Hepatocyte (in vitro differentiated cells): ENCODE measurements at places on chromosomes 7 and 10. TPM values are rescaled to one million over a fixed set of nuclear protein-coding genes. Genes with fewer than 3 reads are reported as not detected.

DNA sequence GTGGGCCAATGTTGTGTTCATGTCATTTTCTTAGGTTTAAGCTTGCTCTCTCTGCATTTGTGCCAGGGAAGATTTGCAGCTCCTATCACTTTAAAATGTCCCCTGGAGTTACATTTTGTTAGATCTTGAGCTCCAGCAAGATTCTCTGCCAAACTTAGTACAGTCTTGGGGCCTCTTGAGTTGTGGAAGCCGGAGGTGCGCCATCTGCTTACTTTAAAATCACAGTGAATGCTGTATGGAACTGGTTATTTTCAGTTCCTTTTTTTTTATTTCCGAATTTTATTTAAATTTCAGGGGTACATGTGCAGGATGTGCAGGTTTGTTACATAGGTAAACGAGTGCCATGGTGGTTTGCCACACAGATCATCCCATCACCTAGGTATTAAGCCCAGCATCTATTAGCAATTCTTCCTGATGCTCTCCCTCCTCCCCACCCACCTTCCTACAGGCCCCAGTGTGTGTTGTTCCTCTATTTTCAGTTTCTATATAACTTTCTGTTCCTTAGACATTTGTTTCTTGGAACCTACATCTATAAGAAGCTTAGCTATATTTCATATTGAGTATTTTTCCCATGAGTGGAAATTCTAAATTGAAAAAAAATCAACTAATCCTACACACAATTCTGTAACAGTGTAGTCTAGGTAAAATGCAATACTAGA is 114.4 kb upstream of the CREB5 start:
- DNase-seq = no peak
- no peaks in the 10 kb centered on the region for H3K27me3 ChIP-seq
- H3K27ac ChIP-seq = no peak overlapping the region
- H3K4me3 ChIP-seq = no peak overlapping the region

Gene FOXP2
- total RNA-seq = 14.7 and 21.1 TPM in 2 replicates

DNA sequence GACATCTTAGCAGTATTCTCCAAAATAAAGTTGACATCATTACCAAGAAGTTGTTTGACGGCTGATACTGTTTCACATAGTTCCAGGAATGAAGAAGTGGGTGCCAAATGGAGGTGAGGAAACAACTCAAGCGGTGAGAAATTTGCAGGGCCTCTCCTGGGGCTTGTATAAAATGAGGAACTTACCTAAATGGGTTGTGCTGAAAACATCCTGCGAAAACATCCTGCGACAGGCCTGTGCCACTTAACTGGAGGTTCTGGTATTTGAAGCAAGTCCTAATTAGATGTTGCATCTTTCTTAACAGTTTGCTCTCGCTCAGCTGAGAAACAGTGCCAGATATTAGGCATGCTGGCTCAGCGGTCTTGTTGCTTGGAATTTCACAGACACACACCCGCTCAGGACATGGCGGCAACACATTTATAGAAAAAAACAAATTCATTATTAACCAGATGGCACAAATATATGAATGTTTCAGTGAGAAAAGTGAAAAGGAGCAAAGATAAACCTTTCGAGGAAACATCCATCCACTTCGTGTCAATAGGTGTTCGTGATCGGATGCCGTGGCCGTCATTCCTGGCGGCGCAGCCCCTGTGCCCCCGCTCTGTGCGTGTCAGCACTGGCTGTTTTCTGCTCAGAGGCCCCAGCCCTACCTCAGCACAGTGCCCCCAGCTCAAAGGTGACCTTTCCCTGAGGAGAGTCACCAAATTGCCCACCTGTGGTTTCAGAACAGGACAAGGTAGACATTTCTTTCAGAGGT is 48.1 kb downstream of the CDC123 start:
- DNase-seq = no peak
- no peaks in the 10 kb centered on the region for H3K4me1 ChIP-seq
- no peaks in the 10 kb centered on the region for H3K27me3 ChIP-seq
- H3K4me3 ChIP-seq = no peak overlapping the region
- no peaks in the 10 kb centered on the region for H3K36me3 ChIP-seq

Gene CHAT
- total RNA-seq = 0.27 TPM in 1 of 2 replicates, not detected in the other

Gene KCNIP2
- total RNA-seq = 0.36 and 0.87 TPM in 2 replicates

Gene PDIA4
- total RNA-seq = 371 and 375 TPM in 2 replicates

GRCh38 chr7:134021836-134022235 is 105.3 kb upstream of the LRGUK start:
- no peaks in the 10 kb centered on the region for H3K36me3 ChIP-seq
- no peaks in the 10 kb centered on the region for H3K4me1 ChIP-seq
- no peak overlapping the region for H3K4me3 ChIP-seq
- DNase-seq = no peak

- H3K4me3 ChIP-seq = no peak overlapping the region
- H3K27me3 ChIP-seq = no peaks in the 10 kb centered on the region
- DNase-seq = no peak
- no peaks in the 10 kb centered on the region for H3K36me3 ChIP-seq
Observed at GRCh38 chr10:132740588-132740987, 45.4 kb downstream of the NKX6-2 start.

- no peak overlapping the region for H3K4me3 ChIP-seq
- H3K36me3 ChIP-seq = no peaks in the 10 kb centered on the region
- H3K4me1 ChIP-seq = no peaks in the 10 kb centered on the region
- H3K27me3 ChIP-seq = no peaks in the 10 kb centered on the region
- DNase-seq = no peak
Observed at GRCh38 chr7:34596887-34597286, 61.1 kb upstream of the NPSR1 start.

GRCh38 chr7:151679881-151680612 is 160.4 kb upstream of the RHEB start:
- H3K27ac ChIP-seq = peak overlapping the region; percentile 55
- H3K4me1 ChIP-seq = no peaks in the 10 kb centered on the region
- no peak for DNase-seq
- H3K4me3 ChIP-seq = no peak overlapping the region
- no peaks in the 10 kb centered on the region for H3K36me3 ChIP-seq
- H3K27me3 ChIP-seq = no peaks in the 10 kb centered on the region

Gene JMJD1C
- total RNA-seq = 165 and 177 TPM in 2 replicates

- H3K27ac ChIP-seq = no peak overlapping the region
- H3K4me3 ChIP-seq = no peak overlapping the region
- H3K36me3 ChIP-seq = no peaks in the 10 kb centered on the region
Observed at GRCh38 chr7:99083068-99083651, 60.7 kb downstream of the SMURF1 start.

DNA sequence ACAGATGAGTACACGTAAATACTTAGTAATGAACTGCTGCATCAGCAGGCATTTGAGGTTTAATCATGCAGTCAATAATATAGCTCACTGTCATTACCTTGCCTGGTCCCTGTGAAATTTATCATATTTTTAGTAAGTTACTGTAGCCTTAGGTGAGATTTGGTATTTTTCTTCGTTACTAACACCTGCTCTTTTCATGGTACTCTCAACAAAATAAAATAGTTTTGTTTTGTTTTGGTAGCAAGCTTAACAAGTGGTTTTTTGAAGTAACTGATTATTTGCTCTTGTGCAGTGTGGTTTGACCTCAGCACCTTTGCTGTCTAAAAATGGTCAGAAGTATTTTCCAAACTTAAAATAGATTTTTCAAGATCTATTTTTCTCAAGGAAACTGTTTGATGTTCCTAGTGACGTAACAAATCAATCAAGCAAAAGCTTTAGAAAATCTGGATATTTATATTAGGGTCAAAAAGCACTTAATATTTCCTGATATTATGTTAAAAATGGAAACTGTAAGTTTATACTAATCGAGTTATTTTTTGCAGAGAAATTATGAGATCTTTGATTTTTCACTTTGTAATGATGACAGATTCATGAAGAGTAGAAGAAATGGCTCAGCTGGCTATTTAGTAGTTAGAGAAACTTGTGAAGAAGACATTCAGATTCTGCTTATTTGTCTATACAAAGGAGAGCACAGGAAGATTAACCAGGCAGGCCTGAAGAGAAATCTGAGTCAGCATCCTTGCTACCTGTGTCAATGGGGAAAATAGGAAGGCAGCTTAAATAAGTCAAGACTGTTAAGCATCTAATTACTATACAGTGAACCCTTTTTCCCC is 21.0 kb upstream of the RPA3 start:
- H3K27ac ChIP-seq = no peak overlapping the region
- H3K27me3 ChIP-seq = no peaks in the 10 kb centered on the region
- H3K4me1 ChIP-seq = no peaks in the 10 kb centered on the region
- H3K4me3 ChIP-seq = no peak overlapping the region
- H3K36me3 ChIP-seq = no peaks in the 10 kb centered on the region

DNA sequence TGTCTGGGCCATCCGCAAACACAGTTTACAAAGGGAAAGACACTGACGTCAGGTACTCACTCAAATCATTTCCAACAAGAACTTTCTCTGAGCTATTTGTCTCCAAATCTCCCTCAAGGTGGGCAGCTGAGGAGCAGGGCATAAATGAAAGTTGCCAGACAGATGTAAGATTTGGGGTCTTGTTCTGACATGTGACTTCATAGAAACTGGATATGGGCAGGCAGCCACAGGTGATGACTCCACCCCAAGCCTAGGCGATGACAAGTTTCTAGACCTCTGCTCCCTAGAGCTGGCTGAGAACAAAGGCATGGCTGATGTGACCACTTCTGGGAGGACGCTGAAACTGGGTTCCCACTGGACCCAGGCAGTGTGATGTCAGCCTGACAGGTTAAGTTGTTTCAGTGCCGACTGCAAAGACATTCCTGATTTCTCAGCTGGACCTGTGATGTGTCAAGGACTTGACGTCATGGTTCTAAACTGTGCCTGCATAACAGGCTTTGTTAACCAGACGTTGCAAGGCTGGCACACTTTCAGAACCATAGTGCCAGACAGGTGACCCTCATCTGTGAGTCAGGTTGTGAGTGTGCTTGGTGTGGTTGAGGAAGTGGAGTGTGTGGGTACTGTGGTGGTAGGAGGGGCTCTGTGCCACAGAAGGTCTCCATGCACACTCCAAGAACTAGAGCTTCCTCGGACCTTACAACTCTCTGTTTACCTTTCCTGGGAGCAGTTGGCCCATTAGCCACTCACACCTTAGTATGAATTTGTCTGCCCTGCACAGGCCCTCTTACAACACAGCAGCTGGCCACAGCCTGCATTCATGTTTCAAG is 39.9 kb upstream of the EBF3 start:
- no peak overlapping the region for H3K4me3 ChIP-seq
- no peak overlapping the region for H3K27ac ChIP-seq
- no peak for DNase-seq
- no peaks in the 10 kb centered on the region for H3K4me1 ChIP-seq
- H3K36me3 ChIP-seq = no peaks in the 10 kb centered on the region

Gene HOXA6
- not detected in 2 replicates for total RNA-seq

DNA sequence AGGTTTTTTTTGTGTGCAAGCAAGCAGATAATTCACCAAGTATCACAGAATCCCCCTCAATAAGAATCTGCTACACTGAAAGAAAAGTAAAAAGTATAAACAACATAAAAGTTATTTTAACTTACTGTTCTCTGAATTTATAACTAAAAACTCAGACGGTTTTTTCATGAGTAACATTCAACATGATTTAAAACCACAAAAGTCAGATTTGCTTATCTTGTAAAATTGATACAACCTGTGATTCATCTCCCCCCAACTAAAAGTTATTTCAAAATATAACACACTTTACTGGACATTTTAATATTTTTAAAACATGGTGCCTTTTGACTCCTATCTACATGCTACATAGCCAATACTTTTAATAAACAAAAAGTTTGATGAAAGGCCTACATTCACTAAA is 32.8 kb downstream of the TSPAN12 start:
- H3K27me3 ChIP-seq = no peaks in the 10 kb centered on the region
- no peak overlapping the region for H3K4me3 ChIP-seq
- no peak for DNase-seq
- H3K36me3 ChIP-seq = no peaks in the 10 kb centered on the region
- H3K27ac ChIP-seq = no peak overlapping the region

DNA sequence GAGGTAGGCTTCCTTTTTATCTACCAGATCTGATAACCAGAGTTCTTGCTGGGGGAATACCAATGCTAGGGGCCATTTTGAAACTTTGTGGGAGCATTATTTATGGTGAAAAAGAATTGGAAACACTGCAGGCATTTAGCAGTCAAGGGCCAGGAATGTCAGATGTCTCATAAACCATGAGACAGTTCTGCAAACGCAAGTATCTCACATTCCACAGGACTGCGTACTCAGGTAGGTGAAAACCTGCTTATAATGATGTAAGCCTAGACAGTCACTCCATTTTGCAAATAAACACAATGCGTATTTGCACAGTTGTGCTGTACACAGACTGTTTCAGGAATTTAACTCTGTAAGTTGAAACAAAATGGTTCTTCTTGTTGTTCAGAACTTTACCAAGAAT is 33.9 kb downstream of the ECHDC3 start:
- H3K4me3 ChIP-seq = no peak overlapping the region
- H3K36me3 ChIP-seq = no peaks in the 10 kb centered on the region
- H3K4me1 ChIP-seq = no peaks in the 10 kb centered on the region
- DNase-seq = peak; percentile 39

DNA sequence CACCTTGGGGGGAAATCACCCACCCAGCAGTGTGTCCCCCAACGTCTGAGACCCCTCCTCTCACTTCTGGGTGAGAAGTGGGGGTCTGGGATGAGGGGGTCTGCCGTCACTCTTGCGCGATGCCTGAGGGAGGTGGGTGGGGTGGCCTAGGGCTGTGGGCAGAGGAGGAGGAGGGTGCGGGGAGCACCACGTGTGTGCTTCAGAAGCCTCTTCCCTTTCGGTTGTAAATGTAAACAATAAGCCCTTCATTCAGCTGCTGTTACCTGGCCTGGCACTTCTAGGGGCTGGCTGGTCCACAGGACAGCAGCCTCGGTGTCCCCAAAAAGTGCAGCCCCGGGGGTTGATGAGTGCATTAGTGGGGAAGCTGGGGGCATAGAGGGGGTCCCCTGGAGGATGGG is 1.3 kb downstream of the CLIP2 start:
- no peaks in the 10 kb centered on the region for H3K36me3 ChIP-seq
- peak overlapping the region; percentile 84 for H3K27ac ChIP-seq
- H3K4me1 ChIP-seq = peaks cover 45% of the 10 kb centered on the region
- H3K4me3 ChIP-seq = peak overlapping the region; percentile 98
- no peaks in the 10 kb centered on the region for H3K27me3 ChIP-seq
- no peak for DNase-seq

GRCh38 chr7:37848297-37848696 is at the start of gene NME8:
TSS of gene NME8 (plus strand) at chr7:37848597. CDS start at chr7:37850267, 1,670 bp downstream.
- no peaks in the 10 kb centered on the region for H3K4me1 ChIP-seq
- no peak within 1 kb of the TSS for H3K4me3 ChIP-seq
- no peaks in the 10 kb centered on the region for H3K27me3 ChIP-seq
- H3K27ac ChIP-seq = no peak within 1 kb of the TSS
- no peak for DNase-seq
- no peaks in the 10 kb centered on the region for H3K36me3 ChIP-seq

DNA sequence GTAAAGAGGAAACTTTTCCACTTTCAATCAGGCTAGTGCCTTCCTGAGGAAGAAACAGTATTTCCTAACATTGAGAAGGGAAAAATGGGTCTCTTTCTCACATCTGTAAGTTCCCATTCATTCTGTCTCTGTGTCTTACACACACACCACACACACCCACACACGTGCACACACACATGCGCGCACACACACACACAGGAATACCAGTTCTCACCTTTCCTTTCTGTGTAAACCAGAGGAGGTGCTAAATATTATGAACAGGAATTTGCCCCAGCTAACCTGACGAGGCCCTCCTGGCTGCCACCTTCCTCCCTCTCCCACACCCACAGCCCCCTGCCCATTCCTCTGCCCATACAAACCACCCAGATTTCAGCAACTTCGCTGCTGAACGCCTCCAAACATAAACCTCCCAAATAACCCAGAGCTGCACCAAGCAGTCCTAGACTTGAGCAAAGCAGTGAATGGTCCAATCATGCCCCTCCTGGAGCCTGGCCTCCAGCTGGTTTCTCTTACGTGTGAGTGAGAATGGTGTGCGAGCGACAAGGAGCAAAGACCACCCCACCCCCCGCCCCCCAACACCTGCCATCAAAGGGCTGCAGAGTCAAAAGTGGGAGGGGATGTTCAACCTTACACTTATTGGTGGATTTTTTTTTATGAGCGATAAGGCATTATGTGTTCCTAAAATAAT is 190.5 kb downstream of the HECW1 start:
- H3K4me1 ChIP-seq = peaks cover 8% of the 10 kb centered on the region
- DNase-seq = no peak
- H3K36me3 ChIP-seq = no peaks in the 10 kb centered on the region
- no peak overlapping the region for H3K4me3 ChIP-seq
